ENCODE measurements at places on chromosomes 1 and 21.

DNA sequence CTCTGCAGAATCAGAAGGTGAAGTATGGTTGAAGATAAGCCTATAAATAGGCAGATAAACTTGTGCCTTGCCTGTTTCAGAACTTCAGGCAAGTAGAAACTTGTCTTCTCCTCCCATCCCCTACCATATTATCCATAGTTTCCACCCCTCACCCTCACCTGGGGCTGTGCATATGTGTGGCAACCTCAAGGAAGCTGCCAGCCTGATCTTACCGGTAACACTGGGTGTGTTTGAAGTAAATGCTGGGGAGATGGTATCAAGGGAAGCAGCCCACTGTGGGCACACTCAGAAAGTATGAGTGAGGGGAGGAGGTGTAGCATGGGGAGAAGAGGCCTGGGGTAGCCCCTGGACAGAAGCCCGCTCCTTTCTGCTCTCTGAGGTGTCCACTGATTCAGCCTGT is 14.5 kb downstream of the VANGL2 start:
- no peak for DNase-seq

DNA sequence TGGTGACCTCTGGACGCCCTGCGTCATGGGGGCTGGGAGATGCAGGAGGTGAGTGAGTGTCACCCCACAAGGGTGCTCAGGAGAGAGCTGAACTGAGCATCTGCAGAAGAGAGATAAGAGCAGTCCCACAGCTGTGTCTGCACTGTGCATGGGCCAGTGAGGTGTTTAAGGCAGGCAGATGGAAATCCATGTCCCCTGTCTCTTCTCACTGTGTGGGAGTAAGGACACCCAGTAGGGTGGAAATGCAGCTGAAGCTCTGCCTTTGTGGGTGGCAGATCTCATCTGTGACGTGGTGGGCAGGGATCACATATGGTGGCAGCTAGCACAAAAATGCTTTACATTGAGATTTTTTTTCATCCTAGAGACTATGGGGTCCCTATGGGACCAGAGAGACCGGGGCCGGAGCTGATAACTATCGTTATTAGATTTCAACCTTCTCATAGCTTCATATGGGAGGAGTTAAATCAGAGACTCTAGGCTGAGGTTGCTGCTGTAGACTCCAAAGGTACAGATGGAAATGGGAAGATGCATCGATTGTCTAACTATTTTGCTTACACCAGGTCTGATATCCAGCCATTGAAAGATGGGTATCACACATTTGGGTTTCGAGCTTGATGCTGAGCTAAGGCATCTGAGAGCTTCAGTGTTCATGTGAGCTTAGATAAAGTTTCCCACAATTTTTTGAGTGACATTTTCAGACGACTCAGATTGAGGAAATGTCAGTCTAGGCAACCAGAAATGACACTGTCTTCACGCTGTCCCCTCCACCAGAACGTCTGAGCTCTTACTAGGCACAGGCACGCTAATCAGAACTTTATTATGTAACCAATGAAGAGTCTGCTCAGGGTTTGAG is 65.3 kb upstream of the PSEN2 start:
- no peak for DNase-seq

DNA sequence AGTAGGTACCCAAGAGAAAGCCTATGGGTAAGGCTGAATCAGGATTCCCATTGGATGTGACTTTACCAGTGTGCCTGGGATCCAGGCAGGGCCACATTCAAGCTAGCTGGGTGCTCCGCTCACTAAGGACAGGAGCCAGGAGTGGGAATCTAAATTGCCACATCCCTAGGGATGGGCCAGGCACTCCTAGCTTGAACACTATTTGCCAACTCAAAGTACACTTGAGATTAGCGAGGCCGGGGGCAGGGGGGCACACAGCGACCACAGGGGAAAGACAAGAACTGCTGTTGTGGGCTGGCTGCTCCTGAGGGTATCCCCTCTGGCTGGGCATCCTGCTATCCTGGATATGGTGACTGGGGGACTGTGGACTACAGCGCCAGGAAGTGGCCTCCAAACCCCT is 4.3 kb downstream of the SLC45A3 start:
- DNase-seq, result no peak

DNA sequence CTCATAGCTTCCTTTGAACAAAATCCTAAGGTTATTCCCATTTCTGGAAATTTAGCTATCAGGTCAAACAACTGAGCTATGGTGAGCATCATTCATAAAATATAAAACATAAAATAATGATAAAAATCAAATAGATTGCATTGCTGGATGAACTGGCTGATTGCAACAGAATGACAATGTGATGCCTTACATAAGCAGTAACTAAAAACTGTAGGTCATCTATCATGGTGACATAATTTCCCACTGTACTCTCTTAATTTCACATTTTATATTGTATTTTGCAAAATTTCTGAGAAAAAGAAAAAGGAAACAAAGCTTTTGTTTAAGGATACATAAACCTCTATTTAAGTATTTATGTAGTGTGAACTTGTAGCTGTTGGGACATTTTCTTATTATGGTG is 4.6 kb downstream of the PTGER3 start:
- DNase-seq, result no peak

- DNase-seq, result no peak
Observed at GRCh38 chr21:42495765-42496119, 282 bp downstream of the RSPH1 start.

GRCh38 chr1:171841931-171842761 is 848 bp downstream of the DNM3 start:
- DNase-seq, result no peak

DNA sequence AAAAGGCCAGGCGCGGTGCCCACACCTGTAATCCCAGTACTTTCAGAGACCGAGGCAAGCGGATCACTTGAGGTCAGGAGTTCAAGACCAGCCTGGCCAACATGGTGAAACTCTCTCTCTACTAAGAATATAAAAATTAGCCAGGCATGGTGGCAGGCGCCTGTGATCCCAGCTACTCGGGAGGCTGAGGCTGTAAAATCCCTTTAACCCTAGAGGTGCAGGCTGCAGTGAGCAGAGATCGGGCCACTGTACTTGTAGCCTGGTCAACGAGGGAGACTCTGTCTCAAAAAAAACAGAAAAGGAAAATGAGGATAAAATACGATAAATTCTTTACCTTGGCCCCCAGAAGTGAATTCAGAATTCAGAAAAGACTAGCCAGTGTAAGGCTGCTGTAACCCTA is 1.6 kb downstream of the TMEM50B start:
- DNase-seq, result no peak

DNA sequence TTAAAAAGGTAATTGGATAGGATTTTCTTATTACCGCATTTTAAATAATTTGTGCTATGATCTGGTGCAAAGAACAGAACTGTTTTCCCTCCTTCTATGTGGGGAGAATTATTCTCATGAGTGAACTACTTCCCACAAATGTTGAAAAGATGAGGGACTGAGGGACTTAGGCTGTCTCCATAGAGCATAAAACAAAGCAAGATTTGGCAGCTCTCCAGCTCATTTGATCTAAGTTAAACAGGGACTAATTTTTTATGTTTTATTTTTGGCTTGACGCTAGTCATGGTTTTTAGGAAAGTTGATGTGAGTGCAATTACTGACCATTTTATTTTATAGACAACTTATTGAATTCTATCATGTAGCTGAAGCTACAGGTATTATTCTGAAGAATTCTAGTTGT is 362.3 kb downstream of the HLX start:
- DNase-seq, result no peak

GRCh38 chr1:213415691-213416380 is 364.8 kb downstream of the RPS6KC1 start:
- DNase-seq, result no peak

DNA sequence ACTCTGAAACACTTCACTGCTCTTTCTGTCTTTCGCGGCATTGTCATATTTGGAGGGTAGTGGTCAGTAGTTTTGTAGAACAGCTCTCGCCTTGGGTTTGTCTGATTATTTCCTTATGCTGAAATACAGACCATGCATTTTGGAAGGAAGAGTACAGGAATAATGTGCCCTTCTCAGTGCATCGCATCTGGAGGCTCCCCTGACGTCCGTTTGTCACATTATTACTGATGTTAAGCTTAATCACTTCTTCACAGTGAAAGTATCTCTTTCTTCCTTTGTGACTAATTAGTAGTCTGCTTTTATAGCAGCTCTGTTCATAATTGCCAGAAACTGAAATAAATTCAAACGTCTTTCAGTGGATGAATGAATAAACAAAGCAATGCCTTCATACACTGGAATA is 85.7 kb upstream of the CXADR start:
- DNase-seq, result no peak

GRCh38 chr1:36183309-36183856 is 27.4 kb downstream of the MAP7D1 start:
- no peak for DNase-seq

DNA sequence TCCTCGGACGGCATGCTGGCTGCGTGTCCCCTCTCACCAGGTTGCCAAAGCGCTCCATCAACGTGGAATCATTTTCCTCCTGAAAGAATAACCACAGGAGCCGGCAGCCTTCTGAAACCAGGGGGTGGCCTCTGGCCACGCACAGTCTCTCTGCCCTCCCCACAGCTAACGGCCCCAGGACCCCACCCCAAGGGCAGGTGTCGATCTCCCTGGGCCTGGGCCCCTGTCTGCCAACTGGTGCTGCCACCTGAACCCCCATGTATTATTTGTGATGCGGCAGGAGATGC is 46.1 kb downstream of the KCNAB2 start:
- no peak for DNase-seq

DNA sequence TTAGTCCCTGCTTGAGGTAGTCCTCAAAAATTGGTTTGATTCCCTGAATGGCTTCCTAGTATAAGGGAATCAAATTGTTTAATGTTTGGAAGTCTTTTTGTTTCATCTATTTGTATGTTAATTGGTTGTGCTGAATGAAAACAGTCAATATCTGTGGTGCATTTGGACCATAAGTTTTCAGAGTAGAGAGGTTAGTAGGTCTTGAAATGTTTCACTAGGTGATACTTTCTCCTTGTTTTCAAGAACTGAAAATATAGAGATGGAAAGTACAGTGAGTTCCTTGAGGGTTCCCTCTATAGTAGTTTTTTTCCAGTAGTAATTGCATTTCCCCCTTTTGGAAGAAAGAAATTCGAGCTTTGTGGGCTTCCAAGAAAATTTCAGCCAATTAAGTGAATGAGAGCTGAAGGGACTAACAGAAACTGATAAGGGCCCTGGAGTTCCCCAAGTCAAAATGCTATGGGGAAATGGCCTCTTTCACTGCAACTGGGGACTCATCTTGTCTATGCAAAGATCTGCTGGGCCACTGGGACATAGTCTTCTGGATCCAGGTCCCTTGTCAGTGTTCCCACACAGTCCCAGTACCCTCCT is 18.6 kb upstream of the CEP350 start:
- no peak for DNase-seq

DNA sequence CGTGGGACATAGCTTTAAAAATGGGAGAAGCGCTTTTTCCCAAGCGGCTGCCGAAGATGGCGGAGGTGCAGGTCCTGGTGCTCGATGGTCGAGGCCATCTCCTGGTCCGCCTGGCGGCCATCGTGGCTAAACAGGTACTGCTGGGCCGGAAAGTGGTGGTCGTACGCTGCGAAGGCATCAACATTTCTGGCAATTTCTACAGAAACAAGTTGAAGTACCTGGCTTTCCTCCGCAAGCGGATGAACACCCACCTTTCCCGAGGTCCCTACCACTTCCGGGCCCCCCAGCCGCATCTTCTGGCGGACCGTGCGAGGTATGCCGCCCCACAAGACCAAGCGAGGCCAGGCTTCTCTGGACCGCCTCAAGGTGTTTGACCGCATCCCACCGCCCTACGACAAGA is 245.5 kb downstream of the MRPL39 start:
- no peak for DNase-seq

GRCh38 chr1:75967719-75968118 is 35.5 kb upstream of the ASB17 start:
- no peak for DNase-seq

GRCh38 chr1:84842748-84843231 is 50.2 kb downstream of the LPAR3 start:
- no peak for DNase-seq

DNA sequence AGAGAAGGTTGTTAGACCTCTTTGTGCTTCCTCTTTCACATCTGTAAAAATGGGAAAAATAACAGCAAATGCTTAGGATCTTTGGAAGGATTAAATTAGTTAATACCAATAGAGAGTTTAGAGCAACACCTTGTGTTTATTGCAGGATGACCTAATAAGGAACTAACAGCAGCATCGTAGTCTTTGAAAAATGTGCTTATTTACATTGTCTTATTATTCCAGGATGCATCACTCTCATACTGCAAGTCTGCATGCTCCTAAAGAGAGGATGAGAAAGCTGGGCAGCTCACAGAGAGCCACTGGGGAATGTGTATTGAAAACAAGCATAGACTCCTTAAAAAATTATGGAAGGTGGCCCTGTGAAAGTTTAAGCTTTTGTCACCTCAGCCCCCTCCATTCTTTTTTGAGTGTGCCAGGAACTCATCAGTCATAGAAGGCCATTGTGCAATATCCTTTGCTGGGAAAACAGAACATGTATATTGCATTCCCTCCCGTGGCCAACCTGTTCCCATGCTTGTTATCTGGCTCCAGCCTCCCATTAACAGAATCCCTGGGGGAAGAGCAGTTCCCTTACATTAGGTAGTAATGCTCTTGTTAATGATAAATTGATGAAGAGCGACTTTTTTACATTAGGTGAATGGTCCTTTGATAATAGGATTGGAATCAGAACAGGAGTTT is 180.7 kb downstream of the ZNF326 start:
- DNase-seq, result no peak

DNA sequence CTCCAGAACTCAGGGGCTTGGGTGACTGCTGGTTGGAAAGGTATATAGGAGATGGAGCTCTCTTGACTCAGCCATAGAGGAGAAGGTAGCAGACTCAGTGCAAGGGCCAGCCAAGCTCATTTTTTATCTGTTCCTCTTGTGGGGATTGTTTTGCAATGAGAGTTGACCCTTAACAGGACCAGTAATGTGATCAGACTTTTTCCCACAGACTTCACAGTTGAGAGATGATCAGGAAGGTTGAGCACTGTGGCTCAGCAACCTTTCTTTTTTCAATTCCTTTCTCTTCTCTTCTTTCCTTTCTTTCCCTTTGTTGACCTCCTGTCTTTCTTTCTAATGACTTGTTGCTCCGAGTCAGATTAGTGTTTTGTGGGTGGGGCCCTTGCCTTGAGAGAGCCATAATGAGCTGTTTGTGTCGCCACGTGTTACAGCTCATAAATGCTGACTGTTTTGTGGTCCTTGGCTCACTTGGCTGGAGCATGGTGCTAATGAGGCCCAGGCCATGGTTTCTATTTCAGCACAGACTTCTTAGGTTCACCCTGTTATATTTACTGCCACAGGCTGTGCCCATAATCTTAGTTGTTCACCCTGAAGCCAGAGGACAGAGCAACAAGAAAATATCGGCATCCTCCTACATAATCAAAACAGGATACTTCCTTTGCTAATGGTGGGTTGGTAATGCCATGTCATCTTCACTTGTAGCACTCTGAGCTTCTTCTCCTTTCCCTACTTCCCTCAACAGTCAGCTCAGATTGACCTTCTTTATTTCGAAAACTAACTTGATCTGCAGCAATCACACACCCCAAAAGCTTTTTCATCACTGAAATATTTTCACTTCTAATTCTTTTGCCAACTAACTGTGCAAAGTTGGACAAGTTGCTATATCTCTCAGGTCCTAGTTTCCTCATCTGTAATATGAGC is 13.9 kb downstream of the ADAM30 start:
- DNase-seq, result no peak
